ENCODE measurements at places on chromosomes 16 and 17.

GRCh38 chr16:68388124-68388523 is 60.2 kb downstream of the SMPD3 start:
- no peak overlapping the region for H3K27ac ChIP-seq
- no peaks in the 10 kb centered on the region for H3K36me3 ChIP-seq
- no peak for DNase-seq
- no peak overlapping the region for H3K4me3 ChIP-seq
- no peaks in the 10 kb centered on the region for H3K4me1 ChIP-seq

- H3K4me3 ChIP-seq, result no peak overlapping the region
- no peaks in the 10 kb centered on the region for H3K27me3 ChIP-seq
- H3K27ac ChIP-seq, result peak overlapping the region; percentile 99
- peak; percentile 67 for DNase-seq
- H3K36me3 ChIP-seq, result peaks cover 46% of the 10 kb centered on the region
Measured at GRCh38 chr17:40097087-40097486, 3.3 kb downstream of the NR1D1 start.

DNA sequence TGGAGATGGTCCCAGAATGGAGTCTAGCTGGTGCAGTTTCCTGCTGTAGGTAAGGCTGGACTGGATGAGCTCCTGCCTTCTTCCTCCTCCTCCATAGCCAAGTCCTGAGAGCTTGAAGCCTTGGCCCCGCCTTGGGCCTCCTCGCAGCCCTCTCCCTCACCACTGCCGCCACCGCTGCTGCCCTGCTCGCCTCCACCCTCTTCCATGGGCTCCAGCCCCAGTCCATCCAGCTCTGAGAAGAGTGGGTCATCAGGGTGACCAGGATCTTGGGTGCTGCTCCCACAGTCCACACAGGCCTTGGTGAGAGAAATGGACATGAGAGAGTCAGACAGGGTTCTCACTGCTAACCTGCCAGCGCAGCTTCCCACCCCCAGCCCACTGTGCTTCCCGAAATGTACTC is 11.2 kb downstream of the PER1 start:
- no peaks in the 10 kb centered on the region for H3K27me3 ChIP-seq
- peaks cover 50% of the 10 kb centered on the region for H3K4me1 ChIP-seq
- peak; percentile 75 for DNase-seq
- H3K27ac ChIP-seq, result peak overlapping the region; percentile 89

GRCh38 chr17:9174779-9175574 is 153.7 kb downstream of the NTN1 start:
- no peaks in the 10 kb centered on the region for H3K36me3 ChIP-seq
- no peak for DNase-seq
- no peaks in the 10 kb centered on the region for H3K27me3 ChIP-seq
- H3K4me1 ChIP-seq, result peaks cover 11% of the 10 kb centered on the region

- DNase-seq, result no peak
- H3K27ac ChIP-seq, result no peak overlapping the region
- H3K27me3 ChIP-seq, result no peaks in the 10 kb centered on the region
- no peaks in the 10 kb centered on the region for H3K36me3 ChIP-seq
Measured at GRCh38 chr16:79261481-79261940, 339.0 kb downstream of the MAF start.

All from sigmoid colon (tissue), 7 donors.